ENCODE measurements at places on chromosomes 5 and 9.

GRCh38 chr5:111463311-111463710, 49.0 kb downstream of the STARD4 start:
- DNase-seq, result no peak

DNA sequence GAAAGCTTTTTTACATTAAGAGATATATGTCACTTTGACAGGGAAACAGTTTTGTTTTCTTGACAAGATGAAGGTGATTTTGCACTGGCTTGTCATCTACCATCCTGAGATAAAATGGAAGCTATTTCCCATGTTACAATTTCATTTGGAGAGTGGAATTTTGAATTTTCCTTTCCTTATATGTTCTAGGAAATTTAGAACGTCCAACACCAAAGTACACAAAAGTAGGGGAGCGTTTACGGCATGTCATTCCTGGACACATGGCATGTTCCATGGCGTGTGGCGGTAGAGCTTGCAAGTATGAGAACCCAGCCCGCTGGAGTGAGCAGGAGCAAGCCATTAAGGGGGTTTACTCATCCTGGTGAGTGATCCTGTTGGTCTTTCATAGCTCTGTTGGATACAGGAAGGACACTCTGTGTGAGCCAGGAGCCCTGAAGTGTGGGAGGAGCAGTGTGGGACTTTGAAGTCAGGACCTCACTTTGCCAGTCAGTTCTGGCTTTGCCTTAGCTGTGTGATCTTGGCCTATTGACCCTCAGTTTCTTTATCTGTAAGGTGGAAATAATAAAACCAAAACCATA, 887 bp downstream of the PTPDC1 start:
- no peak for DNase-seq

- DNase-seq, result no peak
Observed at GRCh38 chr9:96258967-96259366, 43.0 kb downstream of the HSD17B3 start.

- no peak for DNase-seq
Observed at GRCh38 chr9:8456344-8456743, 656.8 kb upstream of the DMAC1 start.

GRCh38 chr5:177426566-177427210, at the start of gene GRK6:
GRK6 (plus strand) TSS chr5:177426676; CDS start chr5:177426846, 170 bp downstream.
- peak; percentile 77 for DNase-seq

DNA sequence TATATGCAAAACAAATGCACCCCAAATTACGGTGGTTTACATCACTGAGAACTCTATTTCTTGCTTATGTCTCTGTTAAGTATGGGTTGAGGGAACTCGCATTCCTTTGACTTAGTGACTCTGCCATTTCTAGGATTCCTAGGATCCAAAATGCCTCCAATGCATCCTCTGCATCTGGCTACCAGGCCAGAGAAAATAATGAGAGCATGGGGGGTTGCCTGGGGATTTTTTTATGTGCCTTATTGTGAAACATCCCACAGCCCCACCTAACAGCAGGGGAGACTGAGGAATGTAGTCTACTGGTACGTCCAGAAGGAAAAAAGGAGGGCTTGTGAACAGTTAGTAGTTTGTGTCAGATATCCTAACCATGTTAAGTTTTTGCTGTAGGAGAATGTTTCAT, 466.0 kb upstream of the ARRDC3 start:
- DNase-seq, result no peak

DNA sequence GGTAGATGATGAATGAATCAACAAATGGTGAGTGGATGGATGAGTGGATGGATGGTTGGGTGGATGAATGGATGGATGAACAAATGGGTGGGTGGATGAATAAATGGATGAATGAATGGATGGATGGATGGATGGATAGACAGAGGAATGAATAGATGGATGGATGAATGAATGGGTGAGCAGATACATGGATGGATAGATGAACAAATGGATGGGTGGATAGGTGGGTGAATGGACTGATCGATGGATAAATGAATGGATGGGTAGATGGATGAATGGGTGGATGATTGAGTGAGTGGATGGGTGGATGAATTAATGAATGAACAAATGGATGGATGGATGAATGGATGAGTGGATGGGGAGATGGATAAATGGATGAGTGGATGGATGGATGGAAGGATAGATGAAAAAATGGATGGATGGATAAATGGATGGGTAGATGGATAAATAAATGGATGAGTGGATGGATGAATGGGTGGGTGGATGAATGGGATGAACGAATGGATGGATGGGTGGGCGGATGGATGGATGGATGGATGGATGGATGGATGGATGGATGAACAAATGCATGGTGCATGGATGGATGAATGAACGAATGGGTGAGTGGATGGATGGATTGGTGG, 85.7 kb downstream of the PHF2 start:
- no peak for DNase-seq

DNA sequence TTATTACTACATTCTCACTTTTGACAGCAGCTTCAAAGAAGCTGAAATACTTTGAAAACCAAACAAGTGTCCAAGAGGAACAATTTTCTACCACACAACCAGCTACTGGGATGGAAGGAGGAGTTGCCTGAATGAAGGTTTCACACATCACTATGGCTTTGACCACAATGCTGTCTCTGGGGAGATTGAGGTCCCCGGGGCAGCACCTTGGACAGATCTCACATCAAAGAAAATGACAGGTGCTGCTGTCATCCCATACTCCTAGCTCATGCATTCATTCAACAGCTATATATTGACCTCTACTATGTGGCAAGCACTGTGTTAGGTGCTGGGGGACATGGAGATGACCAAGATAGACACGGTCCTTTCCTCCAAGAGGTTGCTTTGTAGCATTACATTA, 233.2 kb upstream of the RASEF start:
- no peak for DNase-seq

GRCh38 chr9:68522954-68523353, 17.7 kb downstream of the TMEM252 start:
- no peak for DNase-seq

DNA sequence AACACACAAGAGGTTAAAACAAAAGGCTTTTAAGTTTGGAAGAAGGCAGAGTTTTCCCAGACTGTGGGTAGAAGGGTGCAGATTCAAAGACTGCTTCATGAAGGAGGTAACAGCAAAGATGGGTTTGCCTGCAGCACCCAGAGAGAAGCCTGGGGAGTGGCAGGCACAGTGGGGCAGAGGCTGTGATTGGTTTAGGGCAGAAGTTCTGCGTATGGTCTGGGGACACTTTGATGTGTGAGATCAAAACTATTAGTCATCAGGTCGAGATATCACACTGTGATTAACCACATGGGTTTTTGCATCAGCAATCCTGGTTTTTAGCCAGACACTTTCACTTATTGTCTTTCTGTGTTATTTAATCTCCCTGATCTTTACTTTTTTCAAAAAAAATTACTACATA, 188.8 kb upstream of the GLRA1 start:
- DNase-seq, result peak; percentile 41

DNA sequence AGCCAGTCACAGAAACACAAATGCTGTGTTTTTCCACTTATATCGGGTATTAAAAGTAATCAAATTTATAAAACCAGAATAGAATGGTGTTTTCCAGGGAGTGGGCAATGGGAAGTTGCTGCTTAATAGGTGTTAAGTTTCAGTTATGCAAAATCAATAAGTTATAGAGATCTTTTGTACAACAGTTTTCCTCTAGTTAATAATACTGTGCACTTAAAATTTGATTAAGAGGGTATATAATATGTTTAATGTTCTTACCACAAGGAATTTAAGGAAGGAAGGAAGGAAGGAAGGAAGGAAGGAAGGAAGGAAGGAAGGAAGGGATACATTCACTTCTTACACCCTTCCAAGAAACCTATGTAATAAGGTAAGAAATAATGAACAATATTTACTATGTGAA, 867.7 kb upstream of the CDH6 start:
- DNase-seq, result no peak

- DNase-seq, result no peak
Observed at GRCh38 chr5:52777186-52777585, 10.5 kb upstream of the ITGA1 start.

GRCh38 chr5:16446993-16447392, 18.6 kb downstream of the ZNF622 start:
- DNase-seq, result no peak

GRCh38 chr5:172325452-172325851, 41.9 kb upstream of the UBTD2 start:
- no peak for DNase-seq

DNA sequence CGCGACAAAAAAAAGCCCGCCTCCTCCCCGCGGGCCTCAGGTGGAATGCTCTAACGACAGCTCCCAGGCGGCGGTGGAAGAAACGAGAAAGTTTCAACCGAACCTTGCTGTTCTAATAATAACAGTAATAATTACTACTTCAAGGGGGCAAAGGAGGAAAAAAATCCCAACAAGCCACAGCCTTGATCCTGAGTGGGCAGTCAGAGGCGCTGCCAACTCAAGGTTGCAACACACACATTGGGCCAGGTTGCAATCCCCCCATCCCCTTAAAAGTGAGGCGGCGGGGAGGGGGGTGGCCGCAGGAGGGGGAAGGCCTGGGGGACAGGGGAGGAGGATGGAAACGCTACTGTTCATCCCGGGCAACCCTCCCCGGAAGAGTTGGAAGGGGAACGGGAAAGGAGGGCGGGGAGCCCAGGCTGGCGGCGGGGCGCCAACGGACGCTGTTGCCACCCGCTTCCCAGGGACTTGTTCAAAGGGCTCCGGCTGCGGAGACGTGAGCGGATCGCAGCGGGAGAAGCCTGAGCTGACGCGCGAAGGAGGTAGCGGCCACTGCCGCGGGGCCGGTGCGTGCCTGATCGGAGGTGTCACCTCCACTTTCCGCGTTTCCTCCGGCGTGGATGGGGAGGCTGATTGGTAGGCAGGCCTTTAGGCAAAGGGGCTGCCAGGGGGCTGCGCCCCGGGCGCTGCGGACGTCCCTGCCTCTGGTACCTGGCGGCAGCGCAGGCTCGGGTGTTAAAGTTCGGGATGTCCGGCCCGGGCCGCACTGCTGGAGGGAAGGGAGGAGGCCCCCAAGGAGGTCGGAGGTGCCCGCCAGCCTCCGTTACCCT, 647 bp downstream of the SMARCA2 start:
- peak; percentile 27 for DNase-seq

DNA sequence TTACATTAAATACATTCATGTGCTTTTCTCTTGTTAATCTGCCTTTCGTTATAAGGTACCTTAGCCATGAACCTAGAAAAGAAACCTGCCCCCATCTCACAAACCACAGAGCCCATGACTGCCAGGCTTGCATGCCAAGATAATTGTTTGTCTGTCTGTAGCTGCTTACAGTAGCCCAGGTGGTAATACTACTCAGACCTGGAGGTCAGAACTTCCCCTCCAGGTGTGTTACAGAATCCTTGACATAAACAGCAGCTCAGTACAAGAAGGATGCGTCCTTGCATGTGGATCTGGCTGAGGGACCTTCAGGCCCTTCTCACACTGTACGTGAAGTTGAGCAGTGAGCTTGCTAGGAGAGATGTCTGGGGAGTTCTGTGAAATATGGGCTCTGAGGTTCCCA, 291.4 kb downstream of the CSNK1G3 start:
- no peak for DNase-seq

DNA sequence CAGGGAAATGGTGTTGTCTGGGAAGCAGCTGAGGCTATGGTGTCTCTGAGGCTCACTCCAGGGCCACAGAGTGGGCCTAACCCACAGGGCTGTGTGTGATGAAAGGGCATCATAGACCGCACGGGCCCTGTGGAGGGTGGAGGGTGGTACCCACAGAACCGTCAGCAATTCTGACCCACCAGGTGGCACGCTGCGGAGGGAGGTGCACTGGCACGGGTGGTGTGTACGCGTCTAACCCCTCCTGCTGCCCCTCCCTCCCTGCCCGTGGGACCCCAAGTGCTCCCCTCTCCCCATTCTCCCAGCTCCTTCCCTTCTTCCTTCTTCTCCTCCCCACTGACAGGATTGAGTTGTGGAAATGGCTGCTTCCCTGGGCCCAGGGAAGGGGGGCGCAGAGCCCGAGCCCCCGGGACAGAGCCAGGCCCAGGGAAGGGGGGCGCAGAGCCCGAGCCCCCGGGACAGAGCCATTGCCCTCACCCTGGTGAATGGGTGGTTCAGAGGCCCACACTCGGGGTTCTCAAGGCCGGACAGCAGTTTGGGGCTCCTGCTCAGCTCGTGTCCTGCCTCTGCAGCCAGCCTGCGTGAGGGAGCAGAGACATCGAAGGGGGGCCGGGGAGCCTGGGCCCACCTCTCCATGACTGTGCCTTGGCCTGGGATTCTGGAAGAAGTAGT, 6.8 kb downstream of the LCN10 start:
- no peak for DNase-seq

DNA sequence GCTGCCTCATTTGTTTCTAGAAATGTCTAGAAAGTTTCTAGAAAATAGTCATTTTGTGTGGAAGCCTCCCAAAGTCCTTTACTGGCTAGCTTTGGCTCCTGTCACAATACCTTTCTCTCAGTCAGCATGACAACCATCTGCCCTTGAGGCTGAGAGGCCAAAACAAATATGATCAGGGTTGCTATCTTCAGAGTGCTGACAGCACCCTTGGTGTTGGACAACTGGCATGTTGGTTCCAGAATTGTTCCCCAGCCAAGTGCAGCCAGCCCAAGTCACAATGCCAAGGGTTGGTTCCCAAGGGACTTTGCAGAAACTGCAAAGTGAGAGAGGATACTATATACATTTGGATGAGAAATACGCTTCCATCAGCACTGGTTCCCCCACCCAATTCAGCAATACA, 140.9 kb upstream of the GAS1 start:
- no peak for DNase-seq

DNA sequence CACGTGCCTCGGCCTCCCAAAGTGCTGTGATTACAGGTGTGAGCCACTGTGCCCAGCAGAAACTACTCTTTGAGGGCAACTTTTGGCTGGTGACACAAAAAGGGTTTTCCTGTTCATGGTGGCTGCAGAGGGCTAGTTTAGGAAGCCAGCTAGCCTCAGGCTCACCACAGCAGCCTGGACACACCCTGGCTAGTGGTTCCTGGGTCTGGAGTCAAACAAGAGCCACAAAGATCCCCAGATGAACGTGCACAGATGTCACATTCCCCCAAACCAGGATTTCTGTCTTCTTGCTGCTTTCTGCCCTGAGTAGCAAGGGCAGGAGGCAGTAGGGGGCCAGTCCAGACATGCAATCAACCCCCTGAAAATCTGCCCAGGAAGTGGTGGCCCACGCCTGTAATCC, 6.8 kb downstream of the HBEGF start:
- no peak for DNase-seq

DNA sequence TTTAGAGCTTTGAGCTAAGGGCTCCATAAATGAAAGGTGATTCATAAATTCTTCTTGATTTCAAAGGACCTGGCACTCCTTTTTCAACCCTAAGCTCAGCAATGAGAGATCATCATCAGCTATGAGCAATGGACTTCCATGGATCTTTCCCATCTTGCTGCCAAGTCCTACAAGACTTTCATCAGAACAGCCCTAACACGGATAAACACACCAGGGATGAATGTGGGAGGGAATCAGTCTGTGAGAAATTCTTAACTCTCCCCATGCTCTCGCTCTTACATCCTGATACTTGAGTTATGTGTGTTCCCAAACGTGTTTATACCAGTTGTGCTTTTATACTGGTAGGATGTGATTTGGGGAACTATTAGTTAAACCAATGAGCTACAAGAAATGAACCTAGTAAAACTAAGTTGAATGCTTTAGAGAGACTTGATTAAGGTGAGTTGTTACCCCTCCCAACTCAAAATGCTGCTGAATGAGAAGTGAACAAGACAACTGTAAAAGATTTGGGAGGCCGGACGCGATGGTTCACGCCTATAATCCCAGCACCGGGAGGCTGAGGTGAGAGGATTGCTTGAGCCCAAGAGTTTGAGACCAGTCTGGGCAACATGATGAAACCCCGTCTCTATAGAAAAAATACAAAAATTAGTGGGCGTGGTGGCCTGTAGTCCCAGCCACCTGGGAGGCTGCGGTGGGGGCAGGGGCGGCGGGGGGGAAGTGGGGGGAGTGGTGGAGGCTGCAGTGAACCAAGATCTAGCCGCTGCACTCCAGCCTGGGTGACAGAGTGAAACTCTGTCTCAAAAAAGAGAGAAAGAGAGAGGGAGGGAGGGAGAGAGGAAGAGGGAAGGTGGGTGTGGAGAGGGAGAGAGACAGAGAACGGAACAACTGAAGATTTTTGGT, 5.2 kb upstream of the RPL26L1 start:
- no peak for DNase-seq

All from CD4-positive, alpha-beta T cell treated with Interleukin-6 at 100 ng/mL for 8 hours (primary cell).